ENCODE measurements at places on chromosomes 1 and 21. TPM values are rescaled to one million over a fixed set of nuclear protein-coding genes. Genes with fewer than 3 reads are reported as not detected.

Gene CR1L
- not detected for total RNA-seq

Gene REN
- not detected for total RNA-seq

Gene KCNJ6
- 0.29 TPM for total RNA-seq

- no peak for DNase-seq
Measured at GRCh38 chr1:201968202-201968925, 13.1 kb downstream of the TIMM17A start.

- DNase-seq, result no peak
Measured at GRCh38 chr21:33125680-33126375, 55.9 kb downstream of the OLIG1 start.

DNA sequence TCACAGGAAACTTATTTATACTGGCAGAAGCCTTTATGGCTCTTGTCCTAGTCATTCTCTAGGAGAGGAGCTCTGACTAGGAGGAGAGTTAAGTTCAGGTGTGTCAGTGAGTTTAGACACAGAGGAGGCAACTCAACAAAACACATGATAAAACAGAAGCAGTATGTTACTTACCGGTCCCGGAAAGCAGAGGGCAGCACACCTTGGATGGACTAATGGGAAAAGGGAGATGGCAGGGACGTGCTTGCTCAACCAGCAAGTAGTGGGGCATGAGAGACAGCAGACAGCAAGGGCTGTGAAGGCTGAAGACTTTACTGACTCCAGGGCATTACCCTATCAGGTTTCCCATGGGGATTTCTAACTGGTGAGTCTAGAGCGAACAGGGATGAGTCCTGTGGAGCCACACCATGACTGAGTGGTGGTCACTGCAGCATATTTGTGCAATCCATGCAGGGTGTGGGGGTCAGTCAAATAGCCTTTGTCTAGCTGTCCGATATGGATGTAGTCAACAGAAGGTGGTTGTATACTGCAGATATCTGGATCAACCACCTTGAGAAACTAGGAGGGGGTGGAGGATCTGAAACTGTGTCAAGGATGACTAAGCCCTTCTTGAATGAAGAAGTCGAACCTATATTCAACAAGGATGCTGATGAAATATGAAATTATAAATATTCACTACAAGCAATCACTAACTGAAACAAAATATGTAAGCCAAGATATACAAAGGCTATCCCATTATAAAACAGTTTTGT is 596.3 kb upstream of the CHRM3 start:
- no peak for DNase-seq

DNA sequence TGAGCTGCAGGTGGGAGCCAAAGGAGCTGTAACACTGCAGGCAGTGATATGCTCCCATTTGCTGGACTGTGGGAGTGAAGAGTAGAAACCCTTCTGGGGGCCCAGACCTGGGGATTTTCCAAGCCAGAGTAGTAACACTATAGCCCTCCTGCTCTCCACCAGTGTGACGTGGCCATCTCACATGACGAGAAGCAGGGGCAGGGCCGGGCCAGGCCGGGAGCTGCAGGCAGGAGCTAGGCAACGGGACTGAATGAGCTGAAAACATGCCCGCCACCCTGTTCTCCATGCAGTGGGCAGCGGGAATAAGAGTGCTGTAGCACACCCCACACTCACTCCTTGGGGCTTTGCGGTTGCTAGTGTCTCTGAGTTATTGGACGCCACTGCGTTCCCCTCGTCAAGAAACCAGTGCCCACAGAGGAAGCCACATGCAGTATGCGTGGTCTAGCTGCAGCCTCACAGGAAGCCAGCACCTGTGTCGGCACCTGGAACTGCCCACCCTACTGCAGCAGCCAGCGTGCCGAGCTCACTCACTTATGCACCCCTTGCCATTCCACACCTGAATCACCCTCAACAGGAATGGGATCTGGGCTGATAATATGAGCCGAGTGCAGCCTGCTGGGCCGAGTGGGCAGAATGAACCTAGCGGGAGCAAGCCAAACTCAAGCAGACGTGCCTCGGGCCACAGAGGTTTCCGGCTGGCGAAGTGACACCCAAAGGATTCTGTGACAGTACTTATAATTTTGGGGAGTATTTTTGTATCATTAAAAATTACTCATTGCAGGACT is 1389.6 kb downstream of the KCNT2 start:
- DNase-seq, result no peak

DNA sequence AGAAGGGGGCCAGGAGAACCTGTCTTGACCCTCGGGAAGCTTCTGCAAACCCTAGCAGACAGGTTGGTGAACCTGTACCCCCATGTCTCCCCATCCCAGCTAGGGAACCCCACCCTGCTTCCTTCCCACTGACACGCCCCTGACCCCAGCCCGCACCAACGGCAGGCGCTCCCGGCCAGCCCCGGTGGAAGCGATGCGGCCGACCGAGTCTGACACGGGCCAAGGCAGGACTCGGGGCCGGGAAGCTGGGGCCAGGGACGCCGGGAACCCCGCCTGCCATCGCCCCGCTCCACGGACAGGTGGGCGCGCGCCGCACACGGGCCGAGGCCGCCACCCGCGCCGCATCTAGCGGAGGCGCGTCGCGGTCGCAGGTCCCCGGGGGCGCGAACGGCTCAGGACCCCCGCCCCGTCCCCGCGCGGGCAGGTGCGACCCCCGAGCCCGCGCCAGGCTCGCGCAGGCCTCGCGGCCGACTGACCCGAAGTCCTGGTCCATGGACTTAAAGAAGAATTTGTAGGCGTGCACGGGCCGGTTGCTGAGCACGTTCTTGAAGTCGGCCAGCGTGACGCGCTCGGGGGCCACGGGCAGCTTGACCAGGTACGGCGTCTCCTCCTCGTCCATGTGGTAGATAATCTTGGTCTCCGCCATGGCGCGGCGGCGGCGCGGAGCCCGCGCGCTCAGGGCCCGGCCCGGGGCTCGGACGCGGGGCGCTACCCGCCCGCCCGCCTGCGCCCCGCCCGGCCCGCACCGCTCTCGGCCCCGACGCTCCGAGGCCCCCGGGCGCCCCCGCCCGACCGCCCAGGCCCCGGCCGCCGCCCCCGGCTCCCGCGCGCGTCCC is 580 bp downstream of the DVL1 start:
- no peak for DNase-seq

DNA sequence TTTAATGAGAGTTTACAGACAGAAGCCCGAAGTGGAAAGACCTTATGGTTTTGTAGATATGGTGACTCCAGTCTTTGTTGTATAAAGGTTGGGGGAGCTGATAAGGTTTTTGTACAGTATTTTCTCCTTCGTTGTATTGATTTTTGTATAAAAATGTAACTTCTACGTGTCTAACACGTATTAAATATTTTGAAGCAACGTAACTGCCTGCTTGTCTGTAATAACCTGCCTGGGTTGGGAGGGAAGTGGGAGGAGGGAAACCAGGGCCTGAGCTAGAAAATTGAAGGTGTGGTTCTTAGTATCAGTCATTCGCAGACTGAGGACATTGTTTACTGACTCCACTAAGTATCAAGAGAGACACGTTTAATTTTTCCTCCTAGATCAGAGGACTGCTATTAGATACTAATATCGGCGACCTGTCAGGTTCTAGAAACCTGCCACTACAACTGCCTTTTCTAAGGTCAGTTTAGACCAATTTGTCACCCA is 2.2 kb downstream of the IER5 start:
- peak; percentile 77 for DNase-seq

DNA sequence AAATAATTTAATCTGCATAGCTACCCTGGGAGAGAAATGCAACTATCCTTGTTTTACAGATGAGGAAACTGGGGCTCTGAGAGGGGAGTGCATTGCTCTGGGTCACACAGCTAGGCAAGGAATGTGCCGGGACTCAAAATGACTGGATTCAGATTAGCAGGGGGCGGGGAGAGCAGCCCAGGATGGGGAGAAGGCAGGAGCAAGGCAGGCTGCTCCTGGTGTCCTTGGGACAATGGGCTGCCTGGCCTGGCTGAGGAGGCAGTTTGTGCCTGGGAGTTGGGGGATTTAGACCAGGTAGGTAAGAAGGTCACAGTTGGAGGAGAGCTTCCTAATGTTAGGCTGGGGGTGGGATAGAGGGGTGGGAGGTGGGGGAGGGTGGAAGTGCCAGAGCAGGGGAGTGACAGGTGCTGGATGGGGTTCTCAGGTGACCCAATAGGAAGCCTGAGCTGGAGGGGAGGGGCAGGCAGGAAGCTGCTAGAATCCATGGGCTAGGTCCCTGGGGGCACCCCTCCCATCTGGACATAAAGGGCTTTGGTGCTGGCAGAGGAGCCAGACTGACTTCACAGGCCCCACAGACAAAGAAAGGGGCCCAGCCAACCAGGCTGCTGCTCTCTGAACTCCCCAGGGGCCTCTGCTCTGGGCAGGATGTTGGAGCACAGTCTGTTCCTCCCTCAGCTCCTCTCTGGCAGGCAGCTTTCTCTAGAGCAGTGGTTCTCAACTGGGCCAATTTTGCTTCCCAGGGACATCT is 29.0 kb downstream of the TRIM62 start:
- DNase-seq, result peak; percentile 70

GRCh38 chr1:81032973-81033425 is 767.7 kb upstream of the ADGRL2 start:
- DNase-seq, result no peak

DNA sequence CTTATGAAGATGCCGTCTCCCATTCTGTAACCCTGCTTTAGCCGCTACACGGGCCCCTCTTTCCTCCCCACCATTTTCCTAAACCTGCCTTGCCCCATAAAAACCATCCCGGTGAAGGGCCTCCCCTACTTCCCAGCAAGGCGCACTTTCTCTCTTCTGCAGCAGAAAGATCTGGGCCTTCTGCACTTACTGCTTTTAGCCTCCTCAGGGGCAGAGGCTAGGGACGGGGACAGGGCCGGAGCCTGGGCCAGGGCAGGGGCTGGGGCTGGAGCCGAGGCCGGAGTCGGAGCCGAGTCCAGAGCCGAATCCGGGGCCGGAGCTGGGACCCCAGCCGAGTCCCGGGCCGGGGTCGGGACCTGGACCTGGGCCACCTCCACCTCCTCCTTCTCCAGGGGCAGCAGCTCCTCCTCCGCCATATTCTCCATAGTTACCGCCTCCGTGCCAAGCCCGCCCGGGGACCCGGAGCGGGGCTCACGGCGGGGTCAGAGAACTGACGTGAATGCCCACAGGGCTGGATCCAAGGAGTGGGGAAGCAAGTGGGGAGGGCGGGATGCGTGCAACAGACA is 382 bp downstream of the TRMT1L start:
- peak; percentile 39 for DNase-seq

DNA sequence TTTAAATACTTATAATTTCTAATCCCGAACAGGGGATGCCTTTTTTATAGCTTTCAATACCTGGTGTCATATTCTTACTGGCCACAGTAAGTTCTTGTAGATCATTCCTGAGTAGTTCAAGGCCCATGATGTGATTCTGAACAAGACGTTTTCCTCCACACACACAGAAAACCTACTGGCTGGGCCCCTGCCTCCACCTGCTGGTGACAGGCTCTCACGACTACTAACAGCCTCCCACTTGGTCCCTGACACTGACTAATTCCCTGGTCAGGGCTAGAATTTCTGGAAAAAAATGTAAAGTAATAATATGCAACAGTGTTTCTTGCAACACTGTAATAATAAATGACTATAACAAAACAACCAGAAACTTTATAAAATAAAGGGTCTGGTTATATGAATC is 50.4 kb upstream of the RIPK4 start:
- DNase-seq, result peak; percentile 74

DNA sequence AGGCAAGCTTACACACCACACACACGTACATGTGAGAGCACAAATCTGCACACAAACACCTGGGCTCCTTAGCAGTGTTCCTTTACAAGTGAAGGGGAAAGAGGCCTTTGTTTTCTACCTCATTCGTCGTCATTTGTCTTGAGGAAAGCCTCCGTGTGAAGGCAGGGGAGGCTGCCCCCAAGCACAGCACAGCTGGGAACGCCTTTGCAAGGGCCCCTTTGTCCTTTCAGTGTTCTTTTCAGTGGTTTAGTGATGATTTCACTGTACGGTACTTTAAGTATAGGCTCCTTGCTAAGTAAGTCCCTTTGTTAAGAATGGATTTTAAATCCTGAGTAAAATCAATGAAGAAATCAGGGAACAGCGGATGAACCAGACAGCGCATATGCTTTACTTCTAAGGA is 94.1 kb downstream of the PGBD5 start:
- no peak for DNase-seq

- DNase-seq, result no peak
Measured at GRCh38 chr1:115351143-115351542, 13.1 kb upstream of the NGF start.
